Central memory CD4-positive, alpha-beta T cell (primary cell): ENCODE measurements at places on chromosomes 2 and 18.

DNA sequence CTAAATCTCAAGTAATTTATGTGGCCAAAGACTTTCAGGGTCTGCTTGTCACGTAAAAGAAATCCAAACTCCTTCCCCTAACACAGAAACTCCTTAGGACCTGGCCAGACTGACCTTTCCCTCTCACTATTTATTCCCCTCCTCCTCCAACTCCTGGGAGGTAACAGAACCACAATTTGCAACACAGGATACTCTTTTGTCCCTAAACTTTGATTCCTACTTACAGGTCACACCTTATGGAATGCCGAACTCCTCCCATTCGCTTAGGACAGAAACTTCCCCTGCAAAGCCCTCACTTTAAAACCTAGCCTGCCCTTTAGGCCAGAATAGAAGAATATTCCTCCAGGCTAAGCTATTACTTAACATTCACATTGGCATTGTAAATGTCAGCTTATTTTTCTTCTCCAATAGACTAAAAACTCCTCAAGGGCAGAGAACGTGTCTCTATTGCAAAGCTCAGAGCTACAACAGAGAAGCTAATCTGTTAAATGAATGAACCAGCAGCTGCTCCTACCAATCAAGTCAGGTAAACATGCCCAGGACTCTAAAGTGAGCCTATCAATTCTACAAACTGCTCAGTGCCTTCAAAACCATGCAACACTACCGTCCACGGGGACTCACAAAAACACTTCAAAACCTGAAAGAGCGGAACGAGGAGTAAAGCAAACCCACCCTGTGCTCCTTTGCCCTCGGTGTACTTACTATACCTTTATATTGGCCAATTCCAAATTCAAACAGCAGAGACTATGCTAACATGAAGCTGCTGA lies 6.1 kb downstream of the INO80D start:
- DNase-seq: no peak

DNA sequence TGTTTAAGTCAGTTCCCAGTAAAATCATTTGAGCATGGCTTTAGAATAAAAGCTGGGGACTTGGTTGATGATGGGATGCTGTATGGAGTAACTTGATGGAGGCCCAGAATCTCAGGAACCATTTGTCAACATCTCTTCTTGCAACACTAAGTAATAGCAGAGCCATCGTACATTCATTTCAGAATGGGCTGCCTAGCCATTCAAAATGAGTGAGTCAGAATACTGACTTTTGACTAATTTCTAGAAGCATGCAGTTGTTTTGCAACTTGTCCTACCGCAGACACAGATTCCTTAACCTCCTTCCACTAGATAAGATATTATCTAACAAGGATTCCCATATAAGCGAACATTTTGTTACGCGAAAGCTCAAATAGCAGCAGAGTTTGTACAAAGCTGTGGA lies 229.5 kb downstream of the CNTNAP5 start:
- DNase-seq: no peak

- DNase-seq: no peak
Observed at GRCh38 chr2:208698114-208698513, 291.5 kb downstream of the PTH2R start.

DNA sequence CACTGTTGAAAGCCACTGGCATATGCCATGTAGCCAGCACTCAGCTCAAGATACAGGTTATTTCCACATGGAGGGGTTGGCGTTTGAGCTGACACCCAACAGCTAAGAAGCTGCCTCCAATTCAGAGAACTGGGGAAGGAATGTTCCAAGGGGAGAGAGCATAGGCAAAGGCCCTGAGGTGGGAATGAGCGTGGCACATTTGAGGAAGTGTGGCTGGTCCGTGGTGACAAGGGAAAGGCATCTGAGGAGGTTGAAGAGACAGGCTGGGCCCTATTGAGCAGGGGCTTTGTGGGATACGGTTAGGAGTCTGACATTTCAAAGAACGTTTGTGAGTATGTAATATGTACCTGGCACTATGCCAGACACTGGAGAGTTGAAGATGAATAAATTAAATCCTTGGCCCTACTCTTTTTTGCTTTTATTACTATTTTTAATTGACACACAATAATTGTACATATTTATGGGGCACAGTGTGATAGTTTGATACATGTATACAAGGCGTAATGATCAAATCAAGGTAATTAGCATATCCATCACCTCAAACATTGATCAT lies 27.6 kb upstream of the TMBIM1 start:
- no peak for DNase-seq

- DNase-seq: no peak
Observed at GRCh38 chr2:12720278-12720620, 3.5 kb downstream of the TRIB2 start.

DNA sequence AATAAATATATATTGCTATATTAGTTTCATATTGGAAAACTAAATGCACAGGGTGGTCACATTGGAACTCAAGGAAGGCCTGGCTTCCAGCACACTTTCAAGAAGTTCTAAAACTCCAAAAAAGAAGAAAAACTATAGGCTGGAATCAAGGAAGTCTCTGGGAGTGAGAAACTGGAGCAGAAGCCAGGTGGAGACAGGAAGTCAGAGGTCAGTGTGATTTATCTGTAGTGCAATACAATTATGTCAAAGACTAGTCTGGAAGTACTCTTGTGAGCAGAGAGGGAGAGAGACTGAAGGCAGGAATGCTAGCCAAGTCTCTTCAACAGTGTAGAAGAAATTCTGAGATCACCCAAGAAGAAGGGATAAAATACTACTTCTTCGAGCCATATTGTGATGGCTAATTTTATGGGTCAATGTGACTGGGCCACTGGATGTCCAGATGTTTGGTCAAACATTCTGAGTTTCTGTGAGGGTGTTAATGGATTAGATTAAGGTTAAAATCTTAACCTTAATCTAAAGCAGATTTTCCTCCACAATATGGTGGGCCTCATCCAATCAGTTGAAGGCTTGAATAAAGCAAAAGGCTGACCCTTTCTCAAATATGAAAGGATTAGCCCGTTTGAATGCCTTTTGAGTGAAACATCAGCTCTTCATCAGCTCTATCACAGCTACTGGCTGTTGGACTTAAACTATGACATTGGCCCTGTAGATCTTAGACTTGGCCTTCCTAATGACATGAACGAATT lies 208.0 kb downstream of the TDRD15 start:
- DNase-seq: no peak

DNA sequence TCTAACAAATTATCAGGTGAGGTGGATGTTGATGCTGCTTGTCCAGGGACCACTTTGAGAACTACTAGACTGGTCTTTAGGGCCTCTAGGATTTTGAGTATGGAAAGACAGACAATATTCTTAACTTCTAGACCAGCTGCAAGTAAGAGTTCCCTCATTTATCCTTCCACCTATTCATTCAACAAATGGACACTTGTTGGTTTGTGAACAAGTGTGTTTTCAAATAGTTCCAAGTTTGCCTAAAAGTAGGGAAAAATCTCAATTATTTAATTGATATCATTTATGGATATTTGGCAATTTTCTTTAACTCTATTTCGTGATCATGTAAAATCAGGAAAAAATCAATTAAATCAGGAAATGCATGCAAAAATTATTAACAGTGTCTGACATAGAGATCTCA lies 245.4 kb downstream of the NCKAP5 start:
- no peak for DNase-seq

DNA sequence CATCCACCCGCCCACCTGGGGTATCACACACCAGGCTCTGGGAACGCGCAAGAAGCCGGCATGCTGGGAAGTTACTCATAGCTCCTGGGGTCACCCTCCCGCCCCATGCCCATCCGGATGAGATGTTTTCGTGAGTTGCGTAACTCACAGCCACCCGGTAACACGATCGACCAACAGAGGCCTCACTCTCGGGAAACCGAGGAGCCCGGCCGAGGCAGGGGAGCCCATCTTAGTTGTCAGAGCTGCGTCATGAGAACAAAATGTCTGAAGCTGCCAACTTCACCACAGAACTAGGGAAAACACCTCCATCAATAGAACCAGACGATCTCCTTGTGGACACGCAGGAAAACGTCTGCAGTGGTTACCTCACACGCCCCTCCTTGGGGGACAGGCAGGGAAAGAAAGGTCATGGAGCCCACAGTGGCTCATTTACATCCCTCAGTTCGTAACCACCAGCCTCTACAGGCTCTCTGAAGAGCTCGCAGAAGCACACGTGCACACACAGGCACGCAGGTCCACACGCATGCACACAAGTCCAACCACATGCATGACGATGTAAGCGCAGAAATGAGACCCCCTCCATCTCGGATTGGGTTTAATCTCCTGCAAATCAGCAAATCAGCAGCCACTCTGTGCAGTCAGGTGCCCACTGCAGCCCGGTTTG lies 26.2 kb downstream of the ADI1 start:
- no peak for DNase-seq

DNA sequence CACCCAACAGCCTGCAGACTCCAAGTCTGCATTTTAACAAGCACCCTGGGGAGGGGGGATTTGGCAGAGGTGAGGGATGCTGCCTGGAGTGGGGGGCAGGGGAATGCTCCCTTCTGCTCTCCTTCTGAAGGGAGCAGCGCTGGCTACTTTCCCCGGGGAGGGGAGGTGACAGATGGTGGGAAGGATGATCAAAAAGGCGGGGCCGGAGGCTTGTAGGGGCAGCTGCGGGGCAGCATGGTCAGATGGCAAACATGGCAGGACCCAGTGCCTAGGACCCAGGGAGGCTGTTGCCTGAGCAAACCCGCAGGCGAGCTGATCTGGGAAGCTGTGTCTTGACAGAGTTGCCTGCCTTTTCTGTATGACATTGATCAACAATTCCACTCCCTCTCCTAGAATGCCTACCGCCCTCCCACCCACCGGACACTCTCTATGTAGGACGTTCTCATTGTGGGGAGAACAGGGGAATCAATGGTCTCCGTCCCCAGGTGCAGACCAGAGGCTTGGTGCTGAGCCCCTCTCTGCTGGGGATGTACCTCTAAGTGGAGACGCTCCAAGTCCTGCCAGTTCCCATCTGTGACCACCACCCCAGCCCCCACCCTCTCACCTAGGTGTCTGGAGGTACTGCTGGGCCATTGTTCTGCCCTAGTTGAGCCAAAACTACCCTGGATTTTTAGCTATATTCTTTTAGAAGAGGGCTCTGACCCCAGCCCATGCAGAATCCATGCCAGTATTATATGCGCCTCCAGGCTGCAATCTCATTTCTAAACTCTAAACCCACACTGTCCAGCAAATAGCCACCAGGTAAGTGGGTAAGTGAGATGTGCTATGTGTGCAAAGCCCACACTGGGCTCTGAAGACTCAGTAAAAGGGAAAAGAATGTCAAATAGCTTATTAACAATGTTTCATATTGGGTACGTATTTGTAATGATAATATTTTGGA lies 89.7 kb upstream of the SEC11C start:
- DNase-seq: no peak

- DNase-seq: no peak
Observed at GRCh38 chr2:187982668-187983067, 309.0 kb upstream of the GULP1 start.

- DNase-seq: no peak
Observed at GRCh38 chr2:236998236-236998635, 87.5 kb upstream of the COPS8 start.

GRCh38 chr18:23752796-23753195 lies 63.5 kb downstream of the LAMA3 start:
- DNase-seq: no peak

DNA sequence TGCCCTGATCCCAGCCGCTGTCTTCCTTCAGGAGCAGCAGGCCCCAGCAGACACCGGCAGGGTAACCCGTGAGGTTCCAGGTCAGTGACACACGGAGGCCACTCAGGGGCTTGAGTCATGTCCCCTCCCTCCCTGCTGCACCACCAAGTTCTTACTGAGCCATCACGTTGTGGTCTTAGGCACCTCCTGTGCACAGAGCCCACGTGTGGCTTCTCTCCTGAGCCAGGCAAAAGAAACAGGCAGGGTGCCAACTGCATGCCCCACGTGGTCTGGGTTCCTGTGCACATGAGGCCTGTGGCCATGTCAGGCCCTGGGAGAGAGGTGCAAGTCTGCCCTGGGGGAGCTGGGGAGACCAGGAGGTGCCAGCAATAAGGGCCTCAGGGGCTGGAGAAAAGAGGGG lies 264.8 kb downstream of the KLHL29 start:
- DNase-seq: no peak

DNA sequence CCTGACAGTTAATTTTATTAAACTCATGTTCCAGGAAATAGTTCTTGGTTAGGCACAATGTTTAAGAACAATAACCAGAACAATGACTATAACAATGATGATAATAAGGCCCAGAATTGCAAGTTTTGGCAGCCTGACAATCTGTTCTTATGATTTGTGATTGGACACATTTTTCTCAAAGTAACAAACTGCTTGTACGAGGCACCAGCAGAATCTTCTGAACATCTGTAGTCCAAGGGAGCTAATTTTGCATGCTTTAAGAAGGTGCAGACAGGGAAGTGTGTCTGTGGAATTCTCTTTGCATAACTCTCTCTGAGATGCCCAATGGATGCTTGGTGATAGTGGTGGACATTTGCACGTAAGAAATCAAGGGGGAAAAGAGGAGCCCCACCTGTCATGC lies 709.3 kb downstream of the SLC4A3 start:
- DNase-seq: no peak

DNA sequence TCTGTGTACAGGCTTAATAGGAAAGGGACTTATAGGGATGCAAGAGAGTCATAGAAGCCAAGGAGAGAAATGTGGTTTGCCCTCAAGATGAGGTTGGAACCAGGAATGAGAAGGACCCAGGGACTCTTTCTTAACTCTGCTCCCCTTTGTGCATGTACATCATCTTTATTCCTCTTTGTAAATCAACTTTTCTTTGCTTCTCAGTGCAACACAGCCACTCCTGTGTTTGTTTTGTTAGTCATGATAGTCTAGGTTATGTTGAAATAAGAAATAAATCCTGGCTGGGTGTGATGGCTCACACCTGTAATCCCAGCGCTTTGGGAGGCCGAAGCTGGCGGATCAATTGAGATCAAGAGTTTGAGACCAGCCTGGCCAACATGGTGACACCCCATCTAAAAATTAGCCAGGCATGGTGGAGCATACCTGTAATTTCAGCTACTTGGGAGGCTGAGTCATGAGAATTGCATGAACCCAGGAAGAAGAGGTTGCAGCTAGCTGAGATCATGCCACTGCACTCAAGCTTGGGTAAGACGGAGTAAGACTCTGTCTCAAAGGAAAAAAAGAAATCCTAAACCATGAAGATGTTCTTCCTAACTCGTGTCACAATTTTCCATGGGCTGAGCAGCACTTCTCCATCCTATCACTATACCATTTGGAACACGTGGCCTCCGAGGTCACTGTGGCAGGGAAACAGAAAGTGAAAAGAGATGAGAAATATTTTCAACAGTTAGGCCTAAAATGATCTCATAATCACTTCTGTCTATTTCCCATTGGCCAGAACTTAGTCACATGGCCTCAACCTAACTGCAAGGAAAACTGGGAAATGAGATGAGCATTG lies 73.0 kb upstream of the TMEM17 start:
- no peak for DNase-seq

DNA sequence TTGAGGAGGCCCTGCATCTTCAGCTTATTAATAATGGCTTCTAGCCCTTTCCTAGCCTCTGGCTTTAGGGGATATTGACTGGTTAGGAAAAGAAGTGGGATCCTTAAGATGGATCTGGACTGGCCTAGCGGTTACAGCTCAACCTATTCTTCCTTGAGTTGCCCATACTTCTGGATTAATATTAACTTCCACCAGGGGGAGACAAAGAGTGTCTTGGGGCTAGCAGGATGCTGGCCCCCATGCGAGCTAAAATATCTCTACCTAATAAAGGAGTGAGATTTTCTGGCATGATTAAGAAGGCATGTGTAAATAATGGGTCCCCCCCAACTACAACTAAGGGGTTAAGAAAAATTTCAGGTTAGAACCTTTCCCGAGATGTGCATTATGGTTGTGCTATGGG lies 23.2 kb upstream of the PLA2R1 start:
- DNase-seq: no peak
